Large intestine (tissue), 12 donors: ENCODE measurements at places on chromosomes 2 and 18. TPM values are rescaled to one million over a fixed set of nuclear protein-coding genes. Genes with fewer than 3 reads are reported as not detected.

DNA sequence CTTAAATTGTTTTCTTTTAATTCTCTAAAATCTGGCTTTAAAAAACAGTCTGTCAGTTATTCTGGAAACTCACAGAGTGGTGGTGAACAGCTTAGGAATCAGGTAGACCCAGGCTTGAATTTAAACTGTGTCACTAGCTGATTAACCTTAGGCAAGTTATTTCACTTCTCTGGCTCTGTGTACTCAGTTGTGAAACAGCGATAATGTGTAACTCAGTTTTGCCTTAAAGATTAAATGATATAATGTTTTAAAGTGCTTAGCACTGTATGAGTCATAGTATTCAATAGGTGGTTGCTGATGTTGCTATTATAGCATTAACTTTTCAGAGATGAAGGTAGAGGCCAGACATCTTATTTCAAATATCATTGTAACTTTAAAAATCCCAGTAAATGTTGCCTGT is 40.7 kb downstream of the PKP4 start:
- H3K4me3 ChIP-seq, result no peak overlapping the region
- no peaks in the 10 kb centered on the region for H3K27me3 ChIP-seq
- peaks cover 14% of the 10 kb centered on the region for H3K4me1 ChIP-seq
- no peak overlapping the region for H3K27ac ChIP-seq
- H3K36me3 ChIP-seq, result peaks cover 2% of the 10 kb centered on the region
- DNase-seq, result peak; percentile 24

DNA sequence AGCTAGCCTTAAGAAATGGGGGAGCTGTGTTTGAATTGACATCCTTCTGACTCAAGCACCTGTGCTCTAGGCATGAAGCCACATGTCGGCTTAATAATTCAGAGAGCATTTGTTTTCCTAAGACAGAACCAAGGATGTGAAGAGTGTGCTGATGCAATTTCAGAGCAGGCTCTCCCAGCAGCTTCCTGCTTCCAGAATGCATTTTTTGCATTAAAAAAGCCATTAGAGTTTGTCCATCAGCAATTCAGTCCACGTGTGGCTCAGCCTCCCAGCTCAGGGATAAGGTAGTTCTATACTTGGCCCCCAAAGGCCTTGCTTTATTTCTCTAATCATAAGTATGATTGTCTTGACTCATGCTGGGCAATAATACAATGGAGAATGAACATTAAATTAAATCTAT is 37.7 kb downstream of the DOCK10 start:
- peaks cover 3% of the 10 kb centered on the region for H3K4me1 ChIP-seq
- no peak for DNase-seq
- H3K4me3 ChIP-seq, result no peak overlapping the region

DNA sequence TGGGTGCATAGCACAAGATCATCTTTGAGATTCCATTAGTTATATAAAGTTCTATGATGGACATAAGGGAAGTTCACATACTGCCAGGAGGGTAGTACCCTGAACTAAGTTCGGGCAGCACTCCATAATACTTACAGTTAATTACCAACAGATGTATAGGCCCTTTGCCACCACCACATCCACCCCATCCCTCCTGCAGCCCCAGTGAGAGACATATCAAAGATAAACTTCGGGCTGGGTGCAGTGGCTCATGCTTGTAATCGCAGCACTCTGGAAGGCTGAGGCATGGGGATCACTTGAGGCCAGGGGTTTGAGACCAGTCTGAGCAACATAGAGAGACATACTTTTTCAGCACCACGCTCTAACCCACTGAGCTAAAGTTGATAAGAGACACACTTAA is 46.4 kb upstream of the NPAS2 start:
- H3K27ac ChIP-seq, result no peak overlapping the region
- H3K4me3 ChIP-seq, result no peak overlapping the region
- no peak for DNase-seq
- H3K36me3 ChIP-seq, result no peaks in the 10 kb centered on the region

- peaks cover 7% of the 10 kb centered on the region for H3K4me1 ChIP-seq
- no peaks in the 10 kb centered on the region for H3K27me3 ChIP-seq
- peaks cover 3% of the 10 kb centered on the region for H3K36me3 ChIP-seq
- H3K27ac ChIP-seq, result peak overlapping the region; percentile 15
These were observed 111.6 kb downstream of the AGAP1 start for GRCh38 chr2:235605312-235606003.

- H3K4me1 ChIP-seq, result no peaks in the 10 kb centered on the region
- DNase-seq, result no peak
- H3K27ac ChIP-seq, result no peak overlapping the region
- H3K4me3 ChIP-seq, result no peak overlapping the region
- no peaks in the 10 kb centered on the region for H3K27me3 ChIP-seq
These were observed 7.6 kb downstream of the RTTN start for GRCh38 chr18:70197844-70198243.

- no peaks in the 10 kb centered on the region for H3K36me3 ChIP-seq
- H3K27ac ChIP-seq, result no peak overlapping the region
- no peak overlapping the region for H3K4me3 ChIP-seq
- no peaks in the 10 kb centered on the region for H3K4me1 ChIP-seq
These were observed 241.5 kb downstream of the ICOS start for GRCh38 chr2:204177977-204178522.

DNA sequence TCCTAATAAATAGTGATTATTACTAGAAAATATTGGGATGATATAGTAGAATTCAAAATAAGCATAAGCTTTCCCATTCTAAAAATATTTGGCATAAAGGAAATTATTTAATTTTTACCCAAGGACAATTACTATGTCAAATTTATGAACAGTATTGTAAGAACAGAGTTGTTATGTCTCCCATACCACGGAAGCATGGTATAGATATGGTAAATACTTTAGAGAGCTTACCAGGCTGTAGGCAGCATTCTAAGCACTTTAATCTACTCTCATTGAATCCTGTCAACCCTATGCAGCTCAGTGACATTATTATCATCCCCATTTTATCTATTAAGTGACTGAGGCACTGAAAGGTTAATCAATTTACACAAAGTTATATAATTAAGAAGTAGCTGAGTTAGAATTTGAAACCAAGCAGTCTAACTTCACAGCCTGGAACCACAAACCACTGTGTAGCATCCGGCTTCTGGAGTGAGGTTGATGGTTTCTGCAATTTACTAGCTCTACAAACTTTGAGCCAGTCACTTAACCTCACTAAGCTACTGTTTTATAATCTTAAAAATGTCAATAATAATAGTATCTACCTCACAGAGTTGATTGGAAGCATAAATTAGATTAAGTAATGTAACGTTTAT is 323.7 kb downstream of the ARHGAP15 start:
- no peak overlapping the region for H3K4me3 ChIP-seq
- no peak for DNase-seq
- H3K4me1 ChIP-seq, result no peaks in the 10 kb centered on the region
- no peaks in the 10 kb centered on the region for H3K27me3 ChIP-seq

DNA sequence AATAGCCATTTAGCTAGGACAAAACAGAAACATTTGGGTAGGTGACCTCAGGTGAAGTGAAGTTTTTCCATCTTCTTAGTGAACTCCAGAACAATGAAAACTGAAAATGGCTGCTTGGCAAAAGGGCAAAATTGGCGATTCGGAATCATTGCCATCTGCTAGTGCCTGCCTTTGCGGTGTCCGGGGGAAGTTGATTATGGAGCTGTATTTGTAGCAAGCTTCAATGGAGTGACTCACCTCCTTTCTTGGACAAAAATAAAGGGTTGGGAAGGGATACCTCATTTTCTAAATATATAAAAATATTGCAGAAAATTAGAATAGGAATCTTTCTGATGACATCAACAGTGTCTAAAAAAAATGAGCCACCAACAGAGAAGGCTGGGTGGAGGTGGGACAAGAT is 460.5 kb downstream of the TGIF1 start:
- H3K36me3 ChIP-seq, result no peaks in the 10 kb centered on the region
- no peak overlapping the region for H3K27ac ChIP-seq
- no peak overlapping the region for H3K4me3 ChIP-seq
- peaks cover 2% of the 10 kb centered on the region for H3K4me1 ChIP-seq

GRCh38 chr2:178280244-178280852 is 86.0 kb downstream of the OSBPL6 start:
- peaks cover 40% of the 10 kb centered on the region for H3K4me1 ChIP-seq
- no peak for DNase-seq
- no peak overlapping the region for H3K27ac ChIP-seq
- no peaks in the 10 kb centered on the region for H3K36me3 ChIP-seq
- no peak overlapping the region for H3K4me3 ChIP-seq

DNA sequence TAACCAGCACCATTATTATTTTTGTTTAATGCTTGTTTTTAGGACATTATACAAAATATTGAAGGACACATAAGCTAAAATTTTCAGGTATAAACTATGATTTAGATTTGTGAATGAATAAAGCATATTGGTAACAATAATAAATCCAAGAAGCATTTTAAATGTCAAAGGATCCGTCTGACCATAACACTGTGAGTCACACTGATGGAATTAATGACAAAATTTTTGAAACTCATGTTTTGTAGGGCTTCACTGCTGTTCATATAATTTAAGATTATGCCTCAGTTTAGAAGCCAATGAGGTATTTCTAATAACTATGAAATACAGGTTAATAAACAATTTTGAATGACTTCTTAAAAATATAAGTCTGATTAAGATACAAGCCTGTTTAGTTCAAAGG is 124.6 kb downstream of the TMEFF2 start:
- no peaks in the 10 kb centered on the region for H3K36me3 ChIP-seq
- DNase-seq, result no peak
- no peak overlapping the region for H3K27ac ChIP-seq
- no peak overlapping the region for H3K4me3 ChIP-seq

DNA sequence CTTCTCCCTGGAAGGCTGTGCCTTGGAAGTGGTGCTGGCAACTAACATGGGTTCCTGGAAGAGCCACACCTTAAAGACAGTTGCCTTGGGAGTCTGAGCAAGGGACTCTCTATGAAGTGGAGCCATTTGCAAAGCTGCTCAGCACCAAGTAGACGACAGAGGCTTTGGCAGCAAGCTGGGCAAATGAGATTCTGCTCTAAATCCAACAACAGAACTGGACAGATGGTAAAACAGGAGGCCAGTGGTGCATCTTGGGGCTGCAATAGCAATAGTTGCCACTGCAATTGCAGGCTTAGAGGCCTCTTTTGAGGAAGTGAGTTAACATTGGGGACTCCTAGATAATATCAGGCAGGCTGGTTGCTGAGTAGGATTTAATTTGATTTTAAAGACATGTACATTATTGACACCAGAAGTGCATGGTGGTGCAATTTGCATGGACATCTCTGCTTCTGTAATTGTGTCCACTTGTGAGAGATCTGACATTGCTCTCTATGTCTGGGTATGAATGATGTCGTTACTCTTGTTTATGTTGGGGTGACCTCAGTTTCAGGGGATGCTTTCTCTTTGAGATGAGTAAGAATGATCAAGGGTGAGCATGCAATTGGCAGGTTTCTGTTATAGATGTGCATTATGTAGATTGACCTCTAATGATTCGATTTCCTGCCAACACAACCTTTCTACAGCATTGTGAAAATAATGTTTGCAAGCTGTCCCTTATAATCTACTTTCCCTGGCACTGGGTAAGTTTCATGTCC is 568.3 kb upstream of the MEX3C start:
- H3K27me3 ChIP-seq, result no peaks in the 10 kb centered on the region
- DNase-seq, result no peak
- H3K27ac ChIP-seq, result no peak overlapping the region
- no peaks in the 10 kb centered on the region for H3K4me1 ChIP-seq

- no peaks in the 10 kb centered on the region for H3K27me3 ChIP-seq
- no peak for DNase-seq
- H3K4me1 ChIP-seq, result no peaks in the 10 kb centered on the region
- peaks cover 6% of the 10 kb centered on the region for H3K36me3 ChIP-seq
These were observed 122.3 kb downstream of the MEMO1 start for GRCh38 chr2:31888550-31888949.

GRCh38 chr2:222304737-222305515 is 6.1 kb upstream of the PAX3 start:
- peaks cover 100% of the 10 kb centered on the region for H3K27me3 ChIP-seq
- H3K4me3 ChIP-seq, result no peak overlapping the region
- DNase-seq, result no peak
- H3K4me1 ChIP-seq, result peaks cover 11% of the 10 kb centered on the region
- no peaks in the 10 kb centered on the region for H3K36me3 ChIP-seq

DNA sequence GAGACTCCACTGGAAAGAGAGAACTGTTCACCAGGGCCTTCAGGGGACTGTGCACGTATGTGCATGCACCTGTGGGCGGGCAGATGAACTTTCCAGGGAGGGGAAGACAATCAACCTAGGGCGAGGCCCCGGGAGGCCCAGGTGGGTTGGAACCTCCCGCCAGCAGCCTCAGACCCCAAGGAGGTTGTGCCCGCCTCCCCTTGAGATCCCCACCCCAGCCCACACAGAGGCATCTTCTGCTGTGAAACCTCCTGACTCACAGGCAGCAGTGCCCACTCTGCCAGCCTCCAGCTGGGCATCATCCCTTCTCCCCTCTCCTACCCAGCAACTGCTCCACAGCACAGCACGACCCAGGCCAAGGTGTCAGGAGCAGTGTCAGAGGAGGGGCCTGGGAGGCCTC is 54.4 kb downstream of the FAM178B start:
- peaks cover 13% of the 10 kb centered on the region for H3K27me3 ChIP-seq
- no peak for DNase-seq
- no peak overlapping the region for H3K4me3 ChIP-seq
- no peaks in the 10 kb centered on the region for H3K36me3 ChIP-seq
- H3K4me1 ChIP-seq, result no peaks in the 10 kb centered on the region

DNA sequence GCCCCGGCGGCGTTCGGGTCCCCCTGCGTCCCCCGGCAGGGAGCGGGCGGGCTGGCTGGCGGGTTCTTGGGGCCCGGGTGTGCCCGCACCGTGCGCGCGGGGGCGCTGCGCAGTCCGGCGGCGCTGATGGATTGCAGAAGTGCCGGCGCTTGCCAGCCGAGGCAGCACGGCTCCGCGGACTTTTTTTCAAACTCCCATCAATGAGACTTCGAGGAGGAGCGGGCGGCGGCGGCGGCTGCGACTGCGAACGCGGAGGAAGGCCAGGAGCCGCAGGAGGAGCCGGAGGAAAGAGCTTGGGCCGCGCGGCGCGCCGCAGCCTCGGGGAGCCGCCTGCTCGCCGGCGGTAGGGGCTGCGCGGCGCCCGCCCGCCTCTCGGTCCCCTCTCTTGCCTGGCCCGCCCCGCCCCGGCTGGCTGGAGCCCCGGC is at the start of gene GLI2:
TSS of gene GLI2 (plus strand) at position 123 of the 425 bp plus-strand sequence. CDS start 61,453 bp downstream, outside the sequence.
- H3K27ac ChIP-seq, result peak within 1 kb of the TSS; percentile 76
- no peaks in the 10 kb centered on the region for H3K36me3 ChIP-seq
- H3K27me3 ChIP-seq, result peaks cover 91% of the 10 kb centered on the region

- no peak overlapping the region for H3K4me3 ChIP-seq
- DNase-seq, result no peak
- H3K27me3 ChIP-seq, result no peaks in the 10 kb centered on the region
- H3K36me3 ChIP-seq, result no peaks in the 10 kb centered on the region
- no peak overlapping the region for H3K27ac ChIP-seq
These were observed 443.0 kb upstream of the MMADHC start for GRCh38 chr2:150030436-150031190.

TIMM21 gene
- polyA plus RNA-seq, result 41.5 TPM

NCL gene
- 541 TPM for polyA plus RNA-seq

ACTR1B gene
- 51.3 TPM for polyA plus RNA-seq

TMEM178A gene
- 7.3 TPM for polyA plus RNA-seq

RNF152 gene
- polyA plus RNA-seq, result 3.2 TPM

RAB27B gene
- polyA plus RNA-seq, result 9.6 TPM

SPDYA gene
- polyA plus RNA-seq, result 3.1 TPM
